ENCODE measurements at places on chromosomes 4 and X. TPM values are rescaled to one million over a fixed set of nuclear protein-coding genes. Genes with fewer than 3 reads are reported as not detected.

Gene SLBP
- 183 TPM for total RNA-seq

Gene DOCK11
- total RNA-seq: 0.23 TPM

Gene IQCM
- total RNA-seq: not detected

Gene NHS
- total RNA-seq: 5.3 TPM

Gene IDH3G
- 197 TPM for total RNA-seq
